ENCODE measurements at places on chromosomes 16 and 17.

- peak; percentile 86 for DNase-seq
These were observed 17.6 kb upstream of the SSTR5 start for GRCh38 chr16:1054660-1055556.

DNA sequence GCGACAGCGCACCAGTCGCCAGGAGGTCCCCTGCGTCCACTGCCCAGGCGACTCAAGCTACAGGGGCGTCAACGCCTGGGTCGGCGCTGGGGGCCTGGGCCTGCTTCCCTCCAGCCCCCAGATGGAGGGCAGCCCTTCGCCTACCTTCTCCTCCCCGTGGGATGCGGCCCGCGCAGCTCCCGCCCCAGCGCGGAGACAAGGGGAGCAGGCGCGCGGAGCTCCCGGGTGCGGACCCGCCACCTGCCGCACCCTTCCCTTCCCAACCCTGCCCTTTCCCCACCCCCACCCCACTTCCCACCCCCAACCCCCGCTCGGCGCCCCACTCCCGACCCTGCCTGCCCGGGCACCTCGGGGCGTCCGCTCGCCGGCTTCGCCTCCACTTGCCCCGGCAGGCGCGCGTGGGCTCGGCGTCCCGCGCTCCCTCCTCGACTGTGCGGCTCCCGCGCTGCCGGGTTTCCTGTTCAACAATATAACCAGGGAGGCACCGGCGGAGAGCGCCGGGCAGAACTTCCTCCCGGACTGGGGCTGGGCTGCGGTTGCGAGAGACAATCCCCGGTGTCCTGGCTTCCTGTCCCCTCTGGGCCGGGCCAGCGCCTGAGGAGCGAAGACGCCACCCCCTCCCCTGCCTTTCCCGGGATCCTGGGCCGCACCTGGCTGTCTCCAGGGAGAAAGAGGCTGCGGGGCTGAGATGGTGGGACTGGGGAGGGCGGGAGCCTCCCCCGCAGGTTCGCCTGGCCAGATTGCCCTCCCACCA, at the start of gene ARHGAP27:
Gene ARHGAP27 (minus strand): TSS at position 466 of the 754 bp plus-strand sequence. CDS start 2,591 bp downstream, outside the sequence.
- DNase-seq: peak; percentile 18

DNA sequence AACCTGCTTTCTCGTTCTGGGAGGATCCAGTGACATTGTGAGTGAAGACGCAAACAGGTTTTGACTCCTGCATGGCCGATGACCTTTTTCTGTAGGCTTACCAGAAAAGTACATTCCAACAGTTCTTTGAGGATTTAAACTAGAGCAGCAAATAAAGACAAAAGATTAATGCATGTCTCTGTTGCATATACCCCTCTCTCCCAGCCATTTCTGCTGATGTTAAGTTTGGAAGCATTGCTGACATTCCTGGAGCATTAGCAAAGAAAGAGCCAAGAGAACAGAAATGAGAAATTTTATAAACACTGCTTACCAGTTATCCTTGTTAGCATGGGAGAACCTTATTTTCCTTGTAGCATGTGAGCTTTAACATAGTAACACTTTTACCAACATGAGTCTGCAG, 49.3 kb downstream of the SIAH1 start:
- no peak for DNase-seq

DNA sequence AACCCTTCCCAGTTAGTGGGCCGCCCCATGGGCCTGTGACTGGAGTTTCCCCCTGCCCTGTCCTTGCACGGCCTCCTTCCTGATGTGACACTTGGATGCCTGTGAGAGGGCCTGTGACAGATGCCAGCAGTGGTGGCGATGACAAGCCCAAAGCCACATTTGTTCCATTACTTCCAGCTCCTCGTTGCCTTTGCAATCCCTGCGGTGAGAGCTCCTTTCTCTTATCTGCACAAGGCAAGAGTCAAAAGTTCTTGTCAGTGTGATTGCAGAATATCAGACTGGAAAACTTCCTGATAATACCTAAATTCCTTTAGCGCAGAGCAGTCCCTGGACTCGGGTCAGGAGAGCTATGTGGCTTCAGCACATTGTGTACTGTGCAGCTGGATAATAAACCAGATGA, 54.4 kb upstream of the ARHGAP44 start:
- DNase-seq: peak; percentile 52

DNA sequence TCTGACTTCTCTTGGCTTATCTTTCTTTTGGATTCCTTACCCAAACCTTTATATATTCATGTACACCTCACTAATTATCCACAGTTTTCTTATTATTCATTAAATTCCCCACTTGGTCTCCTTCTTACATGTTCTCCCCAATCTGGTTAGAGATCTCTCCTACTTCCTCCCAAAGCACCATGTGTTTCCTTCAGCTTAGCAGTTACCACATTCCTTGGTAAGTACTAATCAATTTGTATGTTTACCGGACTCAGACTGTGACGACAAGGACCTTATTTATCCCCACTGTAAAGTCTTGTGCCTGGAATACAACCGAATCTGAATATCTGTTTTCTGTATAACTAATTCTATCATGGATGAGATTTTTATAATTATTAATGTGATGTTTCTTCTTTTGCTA, 389.5 kb downstream of the KCNJ2 start:
- DNase-seq: no peak

GRCh38 chr17:44995436-44996001, 27.4 kb upstream of the C1QL1 start:
- DNase-seq: no peak

- DNase-seq: no peak
These were observed 1622.3 kb downstream of the CDH8 start for GRCh38 chr16:60413969-60414368.

DNA sequence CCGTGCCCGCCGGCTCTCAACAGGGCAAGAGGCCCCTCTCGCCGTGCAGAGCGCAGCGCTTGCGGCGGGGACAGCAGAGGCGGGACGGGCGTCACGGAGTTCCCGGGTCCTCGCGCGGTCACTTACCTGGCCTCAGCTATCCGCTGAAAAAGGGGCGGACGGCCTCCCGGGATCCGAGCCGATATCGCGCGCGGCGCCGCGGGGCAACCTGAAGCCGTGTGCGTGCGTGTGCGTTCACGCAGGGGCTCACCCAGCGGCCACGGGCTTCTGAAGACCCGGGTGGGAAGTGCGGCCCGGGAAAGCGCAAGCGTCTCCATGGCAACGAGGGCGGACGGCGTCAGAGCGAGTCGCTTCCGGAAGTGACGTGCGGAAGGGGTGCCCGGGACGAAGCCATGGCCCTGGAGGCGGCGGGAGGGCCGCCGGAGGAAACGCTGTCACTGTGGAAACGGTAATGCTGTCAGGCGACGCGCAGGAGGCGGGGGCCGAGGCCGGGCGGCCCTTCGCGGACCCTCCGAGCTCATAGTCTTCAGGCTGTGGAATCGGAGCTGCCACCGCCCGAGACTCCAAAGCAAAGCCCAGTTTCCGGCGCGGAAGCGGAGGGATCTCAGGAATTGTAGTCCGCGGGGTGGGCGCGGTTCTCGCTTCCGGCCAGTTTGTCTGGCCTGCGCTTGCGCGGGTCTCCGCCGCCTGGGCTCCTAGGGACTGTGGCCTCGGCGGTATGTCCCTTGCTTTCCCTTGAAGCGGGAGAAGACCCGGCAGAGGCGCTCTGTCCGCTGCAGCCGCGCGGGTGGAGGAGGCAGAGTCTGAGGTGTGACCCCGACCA, at the start of gene ENDOV:
Gene ENDOV (plus strand): TSS at position 365 of the 823 bp plus-strand sequence. CDS start 28 bp downstream, at position 393.
- peak; percentile 99 for DNase-seq

- no peak for DNase-seq
These were observed 48.7 kb downstream of the CCDC42 start for GRCh38 chr17:8695916-8696415.

- peak; percentile 22 for DNase-seq
These were observed 94.0 kb upstream of the METRNL start for GRCh38 chr17:82985428-82985805.

DNA sequence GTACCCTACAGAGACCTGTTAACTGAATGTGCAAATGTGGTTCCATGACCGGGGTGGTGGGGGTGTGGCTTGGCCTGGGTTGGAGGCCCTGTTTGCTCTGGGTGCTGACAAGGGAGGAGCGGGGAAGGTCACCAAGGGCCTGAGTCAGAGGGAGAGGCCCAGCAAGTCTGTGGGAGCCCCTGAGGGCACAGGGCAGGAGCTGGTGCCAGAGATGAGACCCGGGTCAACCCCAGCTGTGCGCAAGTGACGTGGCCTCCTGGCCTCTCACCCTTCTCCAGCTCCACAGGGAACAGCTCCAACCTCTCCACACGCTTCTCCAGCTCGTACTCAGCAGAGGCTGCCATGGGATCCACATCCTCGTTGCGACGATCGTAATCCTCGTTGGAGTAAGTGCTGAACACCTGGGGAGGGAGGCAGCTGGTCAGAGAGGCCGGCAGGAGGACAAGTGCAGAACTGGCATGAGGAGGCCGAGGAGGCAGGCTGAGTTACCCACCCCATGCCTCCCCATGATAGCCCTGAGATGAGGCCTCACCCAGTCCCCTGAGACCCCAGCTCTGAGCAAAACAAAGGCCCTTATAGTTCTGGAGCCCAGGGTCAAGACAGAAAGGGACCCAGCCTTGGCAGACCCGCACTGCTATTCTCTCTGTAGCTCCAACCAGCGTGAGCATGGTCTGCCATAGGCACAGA, 5.5 kb downstream of the PPP1R9B start:
- no peak for DNase-seq

GRCh38 chr17:58537266-58537665, 22.8 kb upstream of the MTMR4 start:
- no peak for DNase-seq

- no peak for DNase-seq
These were observed 29.2 kb upstream of the WFIKKN2 start for GRCh38 chr17:50806141-50806643.

DNA sequence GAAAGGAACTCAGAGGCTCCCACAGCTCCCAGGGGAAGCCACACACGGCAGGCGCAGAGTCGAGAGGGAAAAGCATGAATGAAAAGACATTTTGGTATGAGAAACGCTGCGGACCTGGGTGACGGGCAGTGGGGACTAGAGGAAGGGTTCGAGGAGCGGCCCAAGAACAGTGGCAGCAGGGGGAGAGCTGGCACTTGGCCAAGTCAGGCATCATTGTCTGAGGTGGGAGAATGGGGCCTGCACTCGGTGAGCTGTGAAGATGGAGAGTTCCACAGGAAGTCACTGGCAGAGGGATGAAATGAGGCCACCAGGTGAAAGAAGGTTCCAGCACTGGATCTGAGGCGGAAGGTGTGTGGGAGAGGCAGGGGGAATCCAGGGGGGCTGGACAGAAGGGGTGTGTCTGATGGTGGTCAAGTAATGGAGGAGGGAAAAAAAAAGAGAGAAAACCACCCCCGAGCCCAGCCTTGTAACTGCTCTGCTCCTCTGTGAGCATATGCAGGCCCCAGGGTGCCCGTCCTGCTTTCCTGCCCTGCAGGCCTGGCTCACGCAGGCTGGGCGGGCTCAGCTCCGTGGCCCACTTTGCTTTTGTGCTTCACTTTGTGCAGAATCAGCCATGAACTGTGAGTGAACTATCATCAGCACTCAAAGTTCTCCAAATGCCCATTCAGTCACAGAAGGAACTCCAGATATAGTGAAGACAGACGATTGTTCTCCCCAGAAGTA, 31.8 kb downstream of the TMEM204 start:
- DNase-seq: no peak

DNA sequence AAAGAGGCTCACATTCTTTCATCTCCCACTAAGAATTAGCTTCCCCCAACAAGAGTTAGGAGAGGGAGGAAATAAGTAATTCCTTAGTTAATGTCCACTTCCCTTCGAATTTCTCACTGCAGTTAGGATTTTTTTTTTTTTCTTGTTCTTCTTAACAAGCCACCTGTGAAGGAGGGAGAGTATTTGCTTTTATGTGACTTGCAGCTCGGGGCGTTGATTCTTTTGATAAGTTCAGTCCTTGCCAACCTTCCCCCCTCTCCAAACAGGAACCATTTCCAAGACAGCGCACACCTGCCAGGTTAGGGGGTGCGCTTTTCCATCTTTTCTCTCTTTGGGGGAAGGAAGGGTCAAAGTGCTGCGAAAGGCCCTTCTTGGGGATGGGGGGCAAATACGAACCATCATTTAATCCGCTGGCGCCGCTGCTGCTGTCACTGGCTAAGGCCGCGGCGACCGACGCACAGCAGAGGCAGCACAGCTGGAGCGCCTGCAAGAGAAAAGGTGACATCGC, 758 bp downstream of the ADAMTS18 start:
- peak; percentile 64 for DNase-seq

GRCh38 chr16:19783363-19784182, 65.5 kb downstream of the IQCK start:
- DNase-seq: peak; percentile 14

- DNase-seq: no peak
These were observed 54.3 kb upstream of the DLX4 start for GRCh38 chr17:49914664-49915063.

GRCh38 chr16:9033125-9033830, 58.2 kb upstream of the HAPSTR1 start:
- peak; percentile 57 for DNase-seq

DNA sequence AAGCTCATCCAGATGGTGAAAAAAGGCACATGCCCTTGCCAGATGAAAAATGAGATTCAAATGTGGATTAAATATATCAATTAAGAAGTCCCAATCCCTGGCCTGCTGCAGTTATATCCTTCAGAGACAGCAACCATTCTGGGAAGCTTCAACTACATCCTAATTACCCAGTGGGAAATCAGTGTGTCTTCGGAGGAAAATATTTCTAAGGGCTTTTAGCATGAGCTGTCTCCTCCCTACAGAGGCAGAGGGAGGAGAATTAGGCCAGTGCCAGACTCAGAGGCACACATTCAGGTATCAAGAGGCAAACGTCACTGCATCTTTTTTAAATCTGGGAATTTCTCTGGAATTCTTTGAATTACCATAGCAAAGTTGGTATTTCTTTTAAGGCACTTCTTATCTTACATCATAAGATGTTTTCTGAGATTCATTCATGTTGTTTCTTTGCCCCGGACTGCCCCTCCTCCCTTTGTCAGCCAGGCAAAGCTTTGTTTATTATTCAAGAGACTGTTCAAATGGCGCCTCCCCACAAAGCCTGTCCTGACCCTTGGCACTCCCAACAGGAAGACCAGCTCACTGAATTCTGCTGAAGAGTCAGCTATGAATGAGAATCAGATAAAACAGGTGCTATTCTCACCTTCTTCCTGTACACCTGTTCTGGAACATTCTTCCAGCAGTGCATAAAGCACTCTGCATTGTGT, 38.3 kb upstream of the SMPD3 start:
- DNase-seq: peak; percentile 67

- no peak for DNase-seq
These were observed 39.0 kb downstream of the HLF start for GRCh38 chr17:55303701-55304145.

DNA sequence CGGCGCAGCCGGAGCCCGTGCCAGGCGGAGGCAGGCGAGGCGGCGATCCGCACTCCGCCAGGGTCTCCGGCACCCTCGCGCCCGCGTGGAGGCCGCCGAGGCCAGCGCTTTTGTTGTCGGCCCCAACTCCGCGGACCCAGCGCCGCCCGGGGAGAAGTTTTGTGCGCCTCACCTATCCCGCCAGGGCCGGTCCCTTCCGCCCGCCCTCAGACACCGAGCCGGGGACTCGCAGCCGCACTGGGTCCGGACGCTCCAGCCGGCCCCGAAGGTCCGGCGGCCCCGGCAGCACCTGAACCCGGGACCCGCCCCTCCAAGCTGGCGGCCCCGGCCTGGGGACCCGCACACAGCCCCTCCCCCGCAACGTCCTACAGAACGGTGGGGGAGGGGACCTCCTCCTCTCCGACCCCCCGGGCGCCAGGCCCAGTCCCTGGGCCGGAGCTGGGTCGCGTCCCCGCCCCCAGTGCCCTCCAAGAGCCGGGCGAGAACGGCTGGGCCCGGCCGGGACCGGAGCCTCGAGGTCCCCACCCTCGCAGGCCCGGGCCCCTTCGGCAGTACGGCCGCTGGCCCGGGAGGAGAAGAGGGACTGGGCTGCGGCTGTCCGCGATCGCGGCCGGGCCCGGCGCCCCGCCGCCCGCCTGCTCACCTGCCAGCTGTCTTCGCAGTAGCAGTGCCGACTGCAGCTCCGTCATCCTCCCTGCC, 698 bp downstream of the UBE2G1 start:
- DNase-seq: peak; percentile 80

- DNase-seq: no peak
These were observed 9.6 kb downstream of the IL32 start for GRCh38 chr16:3074860-3075522.

Data from eye (tissue), 1 donor.